ENCODE measurements at places on chromosomes 4 and X.

- DNase-seq: no peak
Measured at GRCh38 chr4:94517492-94517891, 65.8 kb downstream of the PDLIM5 start.

DNA sequence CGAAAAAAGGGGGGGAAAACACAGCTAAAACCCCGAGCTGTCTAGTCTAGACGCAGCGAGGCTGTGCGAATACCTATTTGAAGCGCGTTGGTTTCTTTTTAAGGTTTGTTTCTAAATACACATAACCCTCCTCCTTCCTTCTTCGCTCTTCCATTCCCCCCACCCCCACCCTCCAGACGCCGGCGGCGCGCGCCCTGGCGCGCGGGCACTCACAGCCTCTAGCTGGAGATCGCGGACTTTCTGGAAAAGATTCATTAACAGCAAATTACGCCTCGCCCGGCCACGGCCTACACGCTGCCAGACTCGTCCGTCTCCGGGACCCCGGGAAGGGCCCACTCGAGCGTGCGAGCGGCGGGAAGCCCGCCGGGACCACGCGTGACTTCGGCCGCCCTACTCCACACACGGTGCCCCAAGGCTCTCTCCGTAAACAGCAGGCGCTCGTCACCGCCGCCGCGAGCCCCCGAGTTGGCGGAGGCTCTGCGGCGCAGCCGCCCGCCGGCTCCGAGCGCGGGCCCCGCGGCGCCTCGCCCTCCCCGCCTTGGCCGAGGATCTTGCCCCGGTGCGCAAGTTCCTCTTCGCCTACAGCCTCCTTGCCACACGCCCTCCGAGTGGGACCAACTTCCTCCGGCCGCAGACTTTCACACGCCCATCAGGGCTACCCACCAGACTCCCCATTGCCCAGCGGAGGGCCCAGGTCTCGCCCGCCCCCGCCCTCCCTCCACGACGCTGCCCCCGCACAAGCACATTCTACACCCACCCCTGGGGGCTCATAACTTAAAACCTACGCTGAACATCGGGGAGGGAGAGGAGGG, 2.0 kb downstream of the BCOR start:
- peak; percentile 12 for DNase-seq

DNA sequence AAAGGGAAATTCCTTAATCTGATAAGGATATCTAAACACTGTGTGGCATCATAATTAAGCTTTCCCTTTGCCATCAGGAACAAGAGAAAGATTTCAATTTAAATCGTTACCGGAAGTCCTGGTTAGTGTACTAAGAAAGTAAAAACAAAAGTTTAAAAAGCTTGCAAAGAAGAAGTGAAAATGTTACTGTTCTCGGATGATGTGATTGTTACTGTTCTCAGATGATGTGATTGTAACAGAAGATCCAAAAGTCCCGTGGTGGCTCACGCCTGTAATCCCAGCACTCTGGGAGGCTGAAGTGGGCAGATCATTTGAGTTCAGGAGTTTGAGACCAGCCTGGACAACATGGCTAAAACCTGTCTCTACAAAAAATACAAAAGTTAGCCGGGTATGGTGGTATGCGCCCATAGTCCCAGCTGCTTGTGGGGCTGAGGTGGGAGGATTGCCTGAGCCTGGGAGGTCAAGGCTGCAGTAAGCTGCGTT, 62.5 kb downstream of the RGS12 start:
- no peak for DNase-seq

DNA sequence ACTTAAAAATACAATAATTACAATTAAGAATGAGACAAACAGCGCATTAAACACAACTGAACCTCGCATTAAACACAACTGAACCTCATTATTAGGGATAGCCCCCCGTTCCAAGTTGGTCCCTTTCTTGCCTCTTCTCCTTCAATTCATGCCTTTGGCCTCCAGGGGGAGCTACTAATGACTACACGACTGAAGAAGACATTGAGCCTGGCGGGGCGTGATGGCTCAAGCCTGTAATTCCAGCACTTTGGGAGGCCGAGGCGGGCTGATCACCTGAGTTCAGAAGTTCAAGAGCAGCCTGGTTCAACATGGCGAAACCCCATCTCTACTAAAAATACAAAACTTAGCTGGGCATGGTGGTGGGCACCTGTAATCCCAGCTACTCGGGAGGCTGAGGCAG, 56.4 kb upstream of the NWD2 start:
- peak; percentile 2 for DNase-seq

DNA sequence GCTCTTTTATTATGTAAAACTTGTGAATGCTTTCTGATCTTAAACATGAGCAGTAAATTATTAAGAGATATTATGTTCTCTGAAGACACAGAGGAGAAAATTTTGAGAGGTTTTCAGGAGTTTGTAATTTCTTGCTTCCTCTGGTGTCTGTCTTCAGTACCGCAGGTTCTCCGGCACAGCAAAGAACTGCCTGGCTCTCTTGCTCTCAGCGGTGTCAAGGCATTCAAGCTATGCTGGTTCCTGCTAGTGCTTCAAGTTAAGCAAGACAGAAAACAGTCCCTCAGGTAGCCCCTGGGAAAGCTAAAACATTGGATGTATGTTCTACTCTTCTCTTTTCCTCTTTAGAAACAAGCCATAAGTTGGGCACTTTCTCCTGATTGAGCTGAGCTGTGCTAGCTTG, 120.2 kb upstream of the CENPE start:
- no peak for DNase-seq

DNA sequence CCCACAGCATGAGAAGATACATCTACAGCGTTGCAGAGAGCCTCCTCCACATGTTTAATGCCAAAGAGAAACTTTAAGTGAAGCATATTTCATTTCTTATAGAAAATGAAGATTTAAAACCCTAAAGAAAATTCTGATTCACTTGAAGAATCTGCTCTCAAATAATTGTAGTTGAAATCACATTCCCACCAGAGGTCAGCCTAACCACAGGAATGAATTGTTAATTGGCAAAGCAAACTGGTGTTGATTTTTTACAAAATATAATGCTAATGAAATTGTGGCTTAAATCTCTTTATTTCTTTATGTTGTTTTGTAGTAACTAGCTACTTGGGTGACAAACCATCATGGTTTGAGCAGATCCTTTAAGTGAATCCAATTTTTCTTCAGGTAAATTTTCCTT, 31.1 kb upstream of the WDR17 start:
- DNase-seq: peak; percentile 35

DNA sequence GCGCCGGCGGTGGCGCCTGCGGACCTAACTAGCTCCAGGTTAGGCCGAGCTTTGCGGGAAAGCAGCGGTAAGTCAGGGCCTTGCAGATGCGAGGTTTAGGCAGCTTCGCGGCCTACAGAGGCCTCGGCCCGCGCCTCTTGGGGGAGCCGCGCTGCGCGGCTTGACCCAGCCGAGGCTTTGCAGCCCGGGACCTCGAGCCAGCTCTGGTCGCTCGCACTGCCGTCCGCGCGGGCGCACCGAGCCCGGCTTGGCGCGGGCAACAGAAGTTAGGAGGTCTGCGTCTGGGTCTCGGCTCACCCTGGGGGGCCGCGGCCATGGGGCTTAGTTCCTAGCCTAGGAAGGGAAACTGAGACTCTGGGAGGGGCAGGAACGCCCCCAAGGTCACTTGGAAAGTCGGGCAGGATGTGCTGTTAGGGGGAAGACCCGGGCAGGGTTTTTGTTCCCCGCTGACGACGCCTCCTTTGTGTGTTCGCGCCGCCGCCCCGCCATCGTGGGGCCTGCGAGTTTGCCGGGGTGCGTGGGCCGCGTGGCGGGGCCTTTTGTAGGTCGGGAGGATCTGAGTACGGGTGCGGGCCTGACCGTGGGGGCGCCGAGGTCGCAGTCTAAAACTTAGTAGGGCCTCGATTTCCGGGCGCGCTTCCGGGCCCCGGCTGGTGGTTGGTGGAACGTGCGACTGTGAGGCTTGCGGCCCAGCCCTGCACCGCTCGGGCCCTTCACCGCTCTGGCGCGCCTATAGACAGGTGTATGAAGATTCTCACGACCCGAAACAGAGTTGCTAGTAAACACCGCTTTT, 482 bp downstream of the RNF4 start:
- peak; percentile 39 for DNase-seq

All from Calu3 (cell line).